Mesangial cell (primary cell): ENCODE measurements at places on chromosomes 7 and 10. TPM values are rescaled to one million over a fixed set of nuclear protein-coding genes. Genes with fewer than 3 reads are reported as not detected.

SLC26A3 gene
- not detected in 2 replicates for total RNA-seq

TMEM72 gene
- 0.25 TPM in 1 of 2 replicates, not detected in the other for total RNA-seq

LGI1 gene
- not detected in 2 replicates for total RNA-seq

TMEM26 gene
- total RNA-seq: under 0.01 and 0.89 TPM in 2 replicates

PON1 gene
- total RNA-seq: under 0.01 TPM in 1 of 2 replicates, not detected in the other

MBL2 gene
- not detected in 2 replicates for total RNA-seq

COBL gene
- 0.49 and 0.89 TPM in 2 replicates for total RNA-seq

C7orf33 gene
- not detected in 2 replicates for total RNA-seq

RBM20 gene
- total RNA-seq: 1.4 and 1.6 TPM in 2 replicates

NPSR1 gene
- total RNA-seq: not detected in 2 replicates

RRP12 gene
- total RNA-seq: 21.7 and 30.3 TPM in 2 replicates

TEX47 gene
- total RNA-seq: not detected in 2 replicates

ADIRF gene
- total RNA-seq: 0.33 and 0.63 TPM in 2 replicates

ALDH18A1 gene
- 71.7 and 73.2 TPM in 2 replicates for total RNA-seq

PRDX3 gene
- 125 and 200 TPM in 2 replicates for total RNA-seq

CNNM2 gene
- 2.1 and 7.9 TPM in 2 replicates for total RNA-seq

MCM10 gene
- 0.76 and 13.9 TPM in 2 replicates for total RNA-seq

NYAP1 gene
- total RNA-seq: 0.16 and 4.2 TPM in 2 replicates

MPLKIP gene
- total RNA-seq: 69.4 and 74.4 TPM in 2 replicates

CACNB2 gene
- total RNA-seq: not detected in 2 replicates

PNLIPRP2 gene
- total RNA-seq: not detected in 2 replicates

ASB4 gene
- total RNA-seq: under 0.01 and 0.13 TPM in 2 replicates

TET1 gene
- total RNA-seq: 1.3 and 2.5 TPM in 2 replicates

EBLN1 gene
- not detected in 2 replicates for total RNA-seq

MLXIPL gene
- 0.25 TPM in 1 of 2 replicates, not detected in the other for total RNA-seq

ZNF853 gene
- total RNA-seq: 6.8 and 31.1 TPM in 2 replicates

TAS2R5 gene
- total RNA-seq: 1.1 TPM in 1 of 2 replicates, not detected in the other

SAP25 gene
- 0.51 and 2.8 TPM in 2 replicates for total RNA-seq

CDHR3 gene
- total RNA-seq: 1.1 and 2.7 TPM in 2 replicates

CLDN3 gene
- 4.4 and 18.4 TPM in 2 replicates for total RNA-seq

KMT2E gene
- total RNA-seq: 18.6 and 41.6 TPM in 2 replicates

EPHB6 gene
- 4.2 and 5.5 TPM in 2 replicates for total RNA-seq

SPDYE8 gene
- total RNA-seq: not detected in 2 replicates

TMEM229A gene
- not detected in 2 replicates for total RNA-seq

TRIM50 gene
- total RNA-seq: not detected in 2 replicates
